Brain microvascular endothelial cell (primary cell): ENCODE measurements at places on chromosomes 2 and 18.
A peak's percentile ranks its signal among the peaks of the same experiment; 100 is the strongest.

GRCh38 chr18:44818668-44819403 lies 138.1 kb downstream of the SETBP1 start:
- DNase-seq, result no peak

DNA sequence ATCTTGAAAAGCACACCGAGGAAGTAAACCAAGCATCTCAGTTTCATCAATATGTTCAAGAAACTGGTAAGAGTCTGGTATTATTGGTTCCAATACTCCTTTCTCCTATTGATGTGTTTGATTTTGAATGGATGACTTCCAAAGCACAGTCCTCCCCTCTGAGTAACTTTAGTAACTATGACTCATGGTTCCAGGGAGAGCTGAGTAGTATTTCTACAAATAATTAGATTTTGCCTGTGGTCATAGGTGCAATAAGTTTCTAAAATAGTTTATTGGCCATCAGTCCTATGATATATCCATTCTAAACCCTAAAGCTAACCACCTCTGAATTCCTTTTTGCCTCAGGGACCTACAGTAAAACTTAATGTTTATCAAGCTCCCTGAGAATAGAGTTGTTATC lies 352.4 kb downstream of the XIRP2 start:
- no peak for DNase-seq

DNA sequence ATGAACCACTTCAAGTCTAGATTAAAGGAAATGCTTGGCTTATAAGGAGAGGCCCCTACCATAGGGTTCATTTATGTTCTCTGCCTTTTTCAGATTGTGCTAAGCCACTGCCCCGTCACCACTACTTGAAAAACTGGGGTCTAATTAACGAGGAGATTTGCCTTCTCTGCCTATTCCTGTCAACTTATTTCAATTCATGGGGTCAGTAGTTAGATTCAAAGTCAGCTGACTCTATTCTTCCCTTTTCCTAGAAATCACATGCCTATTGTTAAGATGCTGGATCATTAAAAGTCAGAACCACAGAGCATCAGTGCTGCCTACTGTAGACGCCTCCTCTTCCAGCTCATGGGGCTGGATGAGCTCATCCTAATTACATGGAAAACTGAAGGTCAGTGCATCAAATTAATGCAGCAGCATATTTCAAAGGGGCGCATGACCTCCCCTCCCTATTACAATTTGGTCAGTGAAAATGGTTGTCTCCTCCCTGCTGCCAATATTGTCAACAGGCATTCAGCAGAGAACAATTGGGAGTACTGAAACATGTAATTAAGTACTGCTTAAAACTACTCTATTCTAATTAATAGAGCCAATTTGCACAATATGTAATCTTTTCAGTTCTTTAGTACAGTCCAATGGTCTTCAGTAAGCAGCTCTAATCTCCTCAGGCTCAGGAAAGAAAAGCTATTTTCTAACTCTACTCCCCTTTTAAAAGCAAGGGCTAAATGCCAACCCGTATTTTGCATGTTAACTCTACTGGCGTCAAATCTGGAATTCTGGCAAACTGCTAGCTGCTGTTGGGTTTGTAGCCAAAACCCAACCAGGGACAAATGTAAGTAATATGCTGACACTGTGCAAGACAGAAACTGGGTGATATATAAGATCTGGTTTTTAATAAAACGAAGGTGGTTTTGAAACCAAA lies 117.4 kb upstream of the ITGB6 start:
- no peak for DNase-seq

DNA sequence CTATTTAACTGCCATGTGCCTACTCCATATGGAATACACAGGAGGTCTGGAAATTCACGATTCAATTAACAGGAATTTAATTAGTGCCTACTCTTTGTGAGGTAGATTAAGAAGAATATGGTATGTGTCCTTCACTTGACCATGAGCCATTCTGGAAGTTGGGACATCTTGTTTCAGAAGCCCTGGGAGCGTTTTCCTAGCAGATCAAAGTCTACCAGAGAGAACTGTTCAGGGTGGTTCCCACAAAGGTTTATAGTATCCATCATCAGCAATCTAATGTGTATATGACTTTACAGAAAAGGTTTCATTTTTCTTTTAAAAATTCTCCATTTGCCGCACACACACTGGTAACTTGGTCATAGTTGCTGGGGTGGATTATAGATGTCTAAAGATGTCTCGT lies 159.1 kb downstream of the LRRTM1 start:
- no peak for DNase-seq

GRCh38 chr2:3241971-3242746 lies 135.5 kb downstream of the EIPR1 start:
- DNase-seq, result no peak

DNA sequence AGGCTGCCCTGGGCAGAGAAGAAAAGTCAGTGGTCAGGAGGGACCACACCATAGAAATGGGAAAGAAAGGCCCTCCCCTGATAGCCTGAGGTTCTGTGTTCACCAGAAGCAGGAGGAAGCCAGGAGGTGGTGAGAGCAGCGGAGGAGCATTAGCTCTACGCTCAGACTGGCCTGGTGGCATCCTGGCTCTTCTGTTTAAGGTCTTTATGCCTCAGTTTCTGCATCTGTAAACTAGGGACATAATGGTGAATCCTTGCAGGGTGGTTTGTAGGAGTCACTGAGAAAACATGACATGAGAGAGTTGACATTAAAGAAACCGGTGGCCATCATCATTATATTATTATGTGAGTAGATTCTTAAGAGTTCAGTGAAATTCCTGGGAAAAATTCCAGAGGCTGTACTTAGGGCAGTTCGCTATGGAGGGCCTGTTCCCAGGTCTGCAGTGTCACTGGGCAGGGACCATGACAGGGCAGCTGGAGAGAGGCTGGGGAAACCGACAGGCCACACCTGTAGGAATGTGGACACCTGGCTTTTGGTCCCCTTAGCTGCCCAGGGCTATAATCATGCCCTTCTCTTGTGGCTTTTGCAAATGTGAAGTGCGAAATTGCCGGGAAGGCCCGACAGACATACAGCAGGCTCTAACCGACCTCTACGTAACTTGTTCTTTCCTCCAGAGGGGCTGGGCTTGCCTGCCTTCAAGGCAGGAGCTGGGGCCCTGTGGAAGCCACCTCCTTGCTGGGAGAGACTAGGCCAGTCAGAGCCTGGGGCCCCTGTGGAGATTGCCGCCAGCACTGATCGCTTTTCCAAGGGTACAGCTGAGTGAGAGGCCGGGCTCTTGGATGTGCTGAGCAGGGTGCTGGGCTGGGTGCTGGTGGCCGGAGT lies 31.0 kb downstream of the GLI2 start:
- DNase-seq, result no peak

GRCh38 chr2:126317790-126318431 lies 338.0 kb upstream of the GYPC start:
- DNase-seq, result peak; percentile 18

GRCh38 chr18:31229829-31230228 lies 67.2 kb upstream of the DSC1 start:
- DNase-seq, result no peak

DNA sequence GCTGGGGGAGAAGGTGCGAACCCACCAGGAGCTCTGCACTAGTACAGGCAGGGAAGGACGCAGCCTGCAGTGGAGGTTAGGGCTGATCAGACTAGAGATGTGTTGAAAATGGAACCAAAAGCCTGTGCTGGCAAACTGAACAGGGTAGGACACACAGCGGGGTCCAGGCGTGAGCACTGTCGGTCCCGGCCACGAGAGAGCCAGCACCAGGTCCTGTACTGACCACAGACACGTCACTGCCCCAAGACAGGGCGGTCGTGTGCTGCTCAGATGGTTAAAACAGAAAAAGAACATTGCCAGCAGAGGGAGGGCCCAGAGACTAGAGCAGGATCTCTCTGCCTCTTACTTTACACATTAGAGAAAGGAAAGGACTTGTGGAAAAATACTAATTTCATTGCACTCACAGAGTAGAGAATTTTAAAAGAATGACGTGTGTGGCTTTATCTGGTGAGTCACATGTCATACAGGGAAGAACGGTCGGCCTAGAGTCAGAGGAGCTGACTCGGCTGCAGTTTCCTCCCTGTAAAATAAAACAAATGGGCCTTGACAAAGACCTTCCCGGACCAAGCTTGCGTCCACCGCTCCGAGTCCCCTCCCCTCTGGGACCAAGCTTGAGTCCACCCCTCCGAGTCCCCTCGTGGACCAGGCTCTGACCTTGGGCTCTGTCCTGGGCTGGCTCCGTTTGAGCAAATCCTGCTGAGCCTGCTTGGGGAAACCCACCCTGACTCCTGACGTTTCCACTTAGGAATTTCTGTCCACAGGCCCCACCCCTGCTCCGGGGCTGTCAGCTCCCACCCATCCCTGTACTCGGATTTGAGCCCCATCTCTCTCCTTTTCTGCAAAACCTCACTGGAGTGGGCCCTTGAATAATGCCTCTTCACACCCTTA lies 16.7 kb upstream of the ADI1 start:
- peak; percentile 93 for DNase-seq

DNA sequence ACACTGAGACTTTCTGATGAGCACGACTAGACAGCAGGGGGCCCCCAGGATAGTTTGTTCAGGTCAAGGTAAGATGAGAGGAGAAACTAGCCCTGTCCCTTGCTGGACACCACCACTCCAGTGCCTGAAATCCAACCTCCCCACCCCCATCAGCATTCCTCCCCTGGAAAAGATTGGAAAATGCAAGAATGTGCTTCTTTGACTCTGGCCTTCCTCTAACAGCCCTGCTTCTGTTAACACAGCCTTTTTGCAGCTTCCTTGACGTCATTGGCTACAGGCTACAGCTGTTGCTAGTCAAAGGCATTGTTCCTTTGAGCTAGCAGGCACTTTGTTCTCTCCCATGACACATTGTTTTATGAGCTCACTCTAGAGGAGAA lies 20.1 kb upstream of the LTBP1 start:
- peak; percentile 27 for DNase-seq

DNA sequence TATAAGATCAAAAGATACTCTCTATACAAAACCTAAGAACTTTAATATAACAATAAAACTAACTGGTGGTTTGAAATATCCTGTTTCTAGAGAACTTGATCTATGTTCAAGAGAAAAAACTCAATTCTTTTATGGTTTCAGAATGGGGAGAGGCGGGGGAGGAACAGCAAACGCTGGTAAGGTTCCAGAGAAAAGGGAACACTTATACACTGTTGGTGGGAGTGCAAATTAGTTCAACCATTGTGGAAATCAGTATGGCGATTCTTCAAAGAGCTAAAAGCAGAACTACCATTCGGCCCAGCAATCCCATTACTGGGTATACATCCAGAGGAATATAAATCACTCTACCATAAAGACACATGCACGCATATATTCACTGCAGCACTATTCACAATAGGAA lies 17.2 kb downstream of the FAM98A start:
- no peak for DNase-seq

DNA sequence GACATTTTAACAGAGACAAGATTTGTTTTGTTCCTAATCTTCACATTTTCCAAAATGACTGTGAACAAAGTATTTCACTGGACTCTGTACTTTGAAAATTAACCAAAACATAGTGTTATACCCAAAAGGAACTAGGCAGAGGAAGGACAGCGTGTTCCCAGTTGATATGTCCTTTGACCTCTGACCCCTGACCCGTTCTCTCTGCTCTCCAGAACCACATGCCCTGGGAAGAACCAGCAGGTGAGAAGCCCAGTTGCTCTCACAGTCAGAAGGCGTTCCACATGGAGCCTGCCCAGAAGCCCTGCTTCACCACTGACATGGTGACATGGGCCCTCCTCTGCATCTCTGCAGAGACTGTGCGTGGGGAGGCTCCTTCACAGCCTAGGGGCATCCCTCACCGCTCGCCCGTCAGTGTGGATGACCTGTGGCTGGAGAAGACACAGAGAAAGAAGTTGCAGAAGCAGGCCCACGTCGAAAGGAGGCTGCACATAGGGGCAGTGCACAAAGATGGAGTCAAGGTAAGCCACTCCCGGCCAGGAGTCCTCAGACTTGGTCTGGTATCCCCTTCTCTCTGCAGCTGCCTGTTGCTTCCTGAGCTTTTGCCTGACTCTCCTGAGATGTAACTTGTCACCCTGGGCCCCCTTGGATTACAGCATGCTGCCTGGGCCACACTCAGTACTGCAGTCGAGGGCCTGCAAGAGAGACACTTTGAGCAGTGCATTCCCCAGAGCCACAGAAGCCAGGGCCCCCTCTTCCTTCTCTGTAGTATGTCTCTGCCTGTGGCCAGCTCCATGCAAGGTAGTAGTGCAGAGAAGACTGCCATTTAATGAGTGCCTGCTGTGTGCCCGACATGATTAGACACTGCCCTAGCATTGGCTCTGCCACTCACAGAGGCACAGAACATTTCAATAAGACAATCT lies 94.3 kb downstream of the ARHGEF4 start:
- DNase-seq, result no peak
